Small intestine (tissue), 16 donors: ENCODE measurements at places on chromosomes 12 and 14. TPM values are rescaled to one million over a fixed set of nuclear protein-coding genes. Genes with fewer than 3 reads are reported as not detected.

GRCh38 chr12:95944108-95944704 lies 1.1 kb downstream of the AMDHD1 start:
- DNase-seq: no peak

DNA sequence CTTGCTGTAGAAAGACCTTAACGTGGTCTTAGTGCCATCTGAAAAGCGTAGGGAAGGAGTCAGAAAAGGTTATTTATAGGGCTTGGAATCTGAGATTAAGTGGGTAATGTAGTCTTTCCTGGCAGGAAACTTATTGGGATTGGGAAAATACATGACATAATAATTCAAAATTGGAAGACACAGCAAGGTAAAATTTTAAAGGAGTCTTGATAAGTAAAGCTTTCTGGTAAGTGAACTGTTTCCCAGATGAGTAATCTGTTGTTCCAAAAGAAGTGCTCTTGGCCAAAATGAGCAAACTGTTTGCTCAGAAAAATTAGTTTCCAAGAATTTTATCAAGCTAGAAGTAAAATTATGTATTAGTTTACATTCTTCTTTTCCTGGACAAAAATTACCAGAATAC lies 149.3 kb upstream of the TMTC2 start:
- DNase-seq: no peak

DNA sequence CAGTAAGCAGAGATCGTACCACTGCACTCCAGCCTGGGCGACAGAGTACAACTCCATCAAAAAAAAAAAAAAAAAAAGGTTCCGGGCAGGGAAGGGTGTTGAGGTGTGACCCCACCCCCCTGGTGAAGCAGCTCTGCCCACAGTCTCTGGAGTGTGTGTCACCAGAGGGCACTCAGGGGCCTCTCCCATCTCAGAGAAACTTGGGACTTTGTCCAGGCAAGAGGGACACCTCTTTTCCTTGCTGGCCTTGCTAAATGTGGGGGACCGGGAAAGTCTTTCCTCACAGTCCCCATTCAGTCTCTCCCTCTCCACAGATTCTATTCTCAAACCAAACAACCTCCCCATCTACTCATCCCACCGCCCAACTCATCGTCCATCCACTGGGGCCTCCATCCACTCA lies 43.6 kb downstream of the RFLNA start:
- no peak for DNase-seq

DNA sequence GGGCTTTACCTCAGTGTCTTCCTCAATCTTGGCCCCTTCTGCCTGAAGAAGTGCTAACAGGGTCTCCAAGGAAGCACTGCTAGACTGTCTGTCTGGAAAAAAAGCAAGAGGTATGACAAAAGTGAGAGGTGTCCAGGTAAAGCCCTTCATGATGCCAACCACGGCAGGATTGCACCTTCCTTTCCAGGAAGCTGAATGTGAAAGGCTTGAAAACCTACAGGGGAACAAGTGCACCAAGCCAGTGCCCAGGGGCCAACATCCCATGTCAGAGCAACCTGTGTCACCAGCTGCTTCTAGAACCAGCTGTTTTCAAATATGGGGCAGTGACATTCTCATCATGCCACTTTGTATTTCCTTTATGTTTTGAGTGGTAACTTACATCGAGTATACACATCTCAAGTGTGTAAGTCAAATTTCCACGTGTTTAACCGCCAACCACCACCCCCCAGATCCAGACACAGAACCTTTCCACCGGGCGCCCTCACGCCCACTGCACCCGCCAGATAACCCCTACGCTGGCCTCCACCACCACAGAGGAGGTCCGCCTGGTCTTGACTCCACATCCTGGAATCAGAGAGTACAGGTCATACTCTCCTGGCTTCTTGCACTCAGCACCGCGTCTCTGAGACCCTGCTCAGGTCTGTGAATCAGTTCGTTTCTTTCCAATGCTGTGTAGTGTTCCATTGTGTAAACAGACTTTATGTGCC lies 27.3 kb downstream of the VPS37B start:
- no peak for DNase-seq

DNA sequence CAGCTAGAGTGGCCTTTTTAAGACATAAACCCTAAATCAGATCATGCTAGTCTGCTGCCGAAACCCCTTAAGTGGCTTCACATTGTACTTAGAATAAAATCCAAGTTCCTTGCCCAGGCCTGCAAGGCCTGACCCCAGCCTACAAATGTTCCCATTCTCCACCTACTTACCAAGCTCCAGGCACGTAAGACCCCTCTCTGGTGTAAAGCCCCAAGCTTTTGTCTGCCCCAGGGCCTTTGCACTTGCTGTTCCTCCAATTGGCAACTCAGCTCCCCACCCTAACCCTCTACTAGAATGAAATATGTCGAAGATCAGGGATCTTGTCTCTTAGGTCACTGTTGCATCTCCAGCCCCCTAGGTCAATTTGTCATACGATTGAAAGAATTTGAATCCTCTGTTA lies 27.1 kb upstream of the MED13L start:
- no peak for DNase-seq

DNA sequence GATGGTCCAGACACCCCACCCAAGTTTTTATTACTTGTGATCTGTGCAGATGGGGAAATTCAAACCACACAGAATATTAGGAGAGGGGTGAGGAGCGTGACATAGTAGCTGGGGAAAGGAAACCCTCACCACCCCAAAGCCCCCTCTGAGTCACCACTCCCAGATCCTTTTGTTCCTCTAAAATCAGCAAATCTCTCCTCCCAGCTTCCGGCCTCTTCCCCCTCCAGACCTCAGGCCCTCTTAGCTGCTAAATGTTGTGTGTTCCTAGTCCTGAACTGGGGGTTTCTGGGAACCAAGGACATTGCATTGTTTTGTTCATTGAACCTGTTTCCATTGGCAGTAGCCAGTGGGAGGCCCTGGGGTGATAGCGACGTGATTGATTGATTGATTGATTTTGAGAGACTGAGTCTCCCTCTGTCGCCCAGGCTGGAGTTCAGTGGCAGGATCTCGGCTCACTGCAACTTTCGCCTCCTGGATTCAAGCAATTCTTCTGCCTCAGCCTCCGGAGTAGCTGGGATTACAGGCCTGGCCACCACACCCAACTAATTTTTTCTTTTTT lies 5.9 kb upstream of the ORAI1 start:
- DNase-seq: no peak

DNA sequence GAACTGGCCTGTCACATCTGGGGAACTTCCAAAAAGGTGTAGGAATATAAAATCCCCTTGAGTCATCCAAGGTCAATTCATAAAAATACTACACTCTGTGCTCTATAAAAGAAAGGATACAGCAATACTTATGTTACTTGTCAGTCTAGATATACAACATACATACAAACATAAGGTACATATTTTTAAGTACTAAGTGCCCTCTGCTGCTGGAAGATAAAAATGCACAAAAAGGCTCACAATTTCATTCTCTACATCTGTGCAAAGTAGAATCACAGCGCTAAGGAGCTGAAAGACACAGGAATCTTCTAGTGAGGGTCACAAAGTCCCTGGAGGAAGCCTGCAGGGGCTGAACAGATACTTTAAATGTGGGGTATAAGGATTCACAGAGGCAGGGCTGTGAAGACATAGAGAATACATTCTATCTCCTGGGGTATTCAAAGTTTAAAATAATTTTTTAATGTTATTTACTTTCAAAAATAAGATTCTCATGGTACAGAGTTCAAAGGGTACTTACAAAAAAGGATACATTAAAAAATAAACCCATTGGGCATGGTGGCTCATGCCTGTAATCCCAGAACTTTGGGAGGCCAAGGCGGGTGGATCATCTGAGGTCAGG lies 10.2 kb upstream of the GOLGA5 start:
- peak; percentile 80 for DNase-seq

- DNase-seq: no peak
Measured at GRCh38 chr12:119679490-119679889, 11.6 kb downstream of the PRKAB1 start.

Gene PMEL
- 3.1 TPM for polyA plus RNA-seq

Gene GYS2
- not detected for polyA plus RNA-seq
